ENCODE measurements at places on chromosomes 1 and 21.

- DNase-seq, result no peak
These were observed 18.1 kb downstream of the GALNT2 start for GRCh38 chr1:230085178-230085515.

DNA sequence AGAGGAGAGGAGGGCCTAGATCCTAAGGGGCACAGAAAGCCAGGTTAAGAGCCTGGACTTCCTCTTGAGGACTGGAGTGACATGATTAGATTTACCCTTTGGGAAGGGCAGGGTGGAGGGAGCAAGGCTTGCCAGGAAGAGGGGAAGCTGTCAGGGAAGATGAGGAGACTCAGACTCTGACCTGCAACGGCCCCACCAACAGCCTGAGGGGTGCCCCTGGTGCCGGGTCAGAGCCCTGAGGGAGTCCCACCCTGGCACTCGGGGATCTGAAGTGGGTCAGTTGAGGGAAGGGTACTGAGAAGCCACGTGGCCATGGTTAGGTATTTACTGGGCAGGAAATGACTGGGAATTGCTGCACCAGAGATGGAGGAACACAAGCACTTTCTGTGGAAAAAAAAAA, 9.8 kb downstream of the ECE1 start:
- DNase-seq, result no peak

DNA sequence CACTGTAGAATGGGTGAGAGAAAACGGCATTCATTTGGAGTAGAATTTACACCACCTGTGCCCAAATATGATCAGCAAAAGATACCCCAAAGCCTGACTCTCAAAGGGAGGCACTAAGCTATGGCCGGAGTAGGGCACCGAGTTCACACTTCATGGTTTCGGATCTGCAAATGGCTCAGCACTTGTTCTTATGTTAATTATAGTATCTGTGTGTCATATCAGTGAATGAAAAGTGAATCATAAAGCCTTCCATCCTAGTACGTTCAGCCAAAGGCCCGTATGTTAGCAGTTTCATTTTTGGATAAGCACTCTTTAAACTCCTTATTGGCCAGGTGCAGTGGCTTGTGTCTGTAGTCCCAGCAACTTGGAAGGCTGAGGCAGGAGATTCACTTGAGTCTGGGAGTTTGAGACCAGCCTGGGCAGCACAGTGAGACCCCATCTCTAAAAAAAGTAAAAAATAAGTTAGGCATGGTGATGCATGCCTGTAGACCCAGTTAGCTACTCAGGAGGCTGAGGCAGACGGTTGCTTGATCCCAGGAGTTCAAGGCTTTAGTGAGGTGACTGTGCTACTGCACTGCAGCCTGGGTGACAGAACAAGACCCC, 4.9 kb upstream of the CORT start:
- DNase-seq, result no peak

- no peak for DNase-seq
These were observed 9.4 kb upstream of the KIF14 start for GRCh38 chr1:200629876-200630514.

GRCh38 chr1:31659889-31660288, 15.2 kb upstream of the PEF1 start:
- no peak for DNase-seq

DNA sequence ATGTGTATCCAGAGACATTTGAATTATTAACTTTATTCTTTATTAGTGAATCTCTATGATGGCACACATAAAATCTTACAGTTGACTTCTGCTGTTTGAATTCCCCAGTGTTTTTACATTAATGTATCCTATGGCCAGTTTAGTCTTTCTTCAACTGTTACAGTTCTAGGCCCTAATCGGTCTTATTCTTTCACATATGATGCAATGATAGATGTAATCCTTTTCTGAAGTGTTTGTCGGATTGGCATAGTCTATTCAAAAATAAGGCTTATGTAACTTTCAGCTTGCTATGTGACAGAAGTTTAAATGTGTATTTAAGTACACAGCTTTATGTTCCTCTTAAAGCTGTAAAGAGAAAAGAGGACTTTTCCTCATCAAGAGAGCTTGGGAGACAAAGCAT, 26.4 kb upstream of the KIAA1614 start:
- DNase-seq, result no peak

GRCh38 chr1:3775490-3776230, 3.1 kb downstream of the SMIM1 start:
- peak; percentile 78 for DNase-seq

- no peak for DNase-seq
These were observed 2.6 kb downstream of the CAPN8 start for GRCh38 chr1:223662943-223663342.

- peak; percentile 78 for DNase-seq
These were observed 9.3 kb upstream of the CAPN2 start for GRCh38 chr1:223702735-223703667.

GRCh38 chr21:33291686-33292085, 25.5 kb downstream of the IL10RB start:
- no peak for DNase-seq

DNA sequence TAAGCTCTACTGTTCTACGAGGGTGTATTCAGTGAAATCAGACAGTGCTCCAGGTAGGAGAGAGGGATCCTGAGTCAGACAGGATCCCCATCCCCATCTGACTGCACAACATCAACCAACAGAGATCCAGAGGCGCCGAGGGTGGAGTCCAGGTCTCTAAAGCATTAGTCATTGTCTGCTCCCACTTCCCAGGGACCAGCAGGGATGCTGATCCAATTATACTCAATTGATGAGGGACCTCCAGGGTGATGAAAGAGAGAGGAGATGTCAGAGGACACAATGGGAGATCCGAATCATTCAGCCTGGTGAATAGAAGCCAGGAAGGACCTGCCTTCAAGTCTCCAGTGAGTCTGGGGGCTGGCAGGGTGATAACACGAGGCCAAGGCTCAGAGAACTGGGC, 39.5 kb upstream of the STMN1 start:
- no peak for DNase-seq

- no peak for DNase-seq
These were observed 1.7 kb downstream of the ZNF692 start for GRCh38 chr1:248857201-248857600.

GRCh38 chr1:107523061-107523460, 382.2 kb downstream of the NTNG1 start:
- DNase-seq, result no peak

DNA sequence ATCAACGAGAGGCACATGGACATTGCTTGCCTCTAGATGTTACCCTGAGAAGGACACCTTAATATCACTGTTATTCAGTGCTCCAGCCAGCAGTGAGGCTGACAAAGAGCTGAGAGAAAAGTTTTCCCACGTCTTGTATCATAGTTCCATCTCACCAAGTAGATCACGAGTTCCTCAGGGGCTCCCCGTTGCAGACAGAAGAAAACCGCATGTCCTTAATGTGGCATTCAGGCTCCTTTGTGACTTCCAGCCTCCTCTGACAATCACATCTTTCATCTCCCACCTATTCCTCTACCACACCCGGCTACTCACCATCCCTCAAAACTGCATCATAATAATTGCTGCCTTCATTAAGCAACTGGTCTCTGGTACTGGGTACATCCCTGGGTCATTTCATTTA, 75.3 kb downstream of the DMRTA2 start:
- DNase-seq, result no peak

GRCh38 chr1:215584389-215584788, 17.3 kb downstream of the KCTD3 start:
- no peak for DNase-seq

DNA sequence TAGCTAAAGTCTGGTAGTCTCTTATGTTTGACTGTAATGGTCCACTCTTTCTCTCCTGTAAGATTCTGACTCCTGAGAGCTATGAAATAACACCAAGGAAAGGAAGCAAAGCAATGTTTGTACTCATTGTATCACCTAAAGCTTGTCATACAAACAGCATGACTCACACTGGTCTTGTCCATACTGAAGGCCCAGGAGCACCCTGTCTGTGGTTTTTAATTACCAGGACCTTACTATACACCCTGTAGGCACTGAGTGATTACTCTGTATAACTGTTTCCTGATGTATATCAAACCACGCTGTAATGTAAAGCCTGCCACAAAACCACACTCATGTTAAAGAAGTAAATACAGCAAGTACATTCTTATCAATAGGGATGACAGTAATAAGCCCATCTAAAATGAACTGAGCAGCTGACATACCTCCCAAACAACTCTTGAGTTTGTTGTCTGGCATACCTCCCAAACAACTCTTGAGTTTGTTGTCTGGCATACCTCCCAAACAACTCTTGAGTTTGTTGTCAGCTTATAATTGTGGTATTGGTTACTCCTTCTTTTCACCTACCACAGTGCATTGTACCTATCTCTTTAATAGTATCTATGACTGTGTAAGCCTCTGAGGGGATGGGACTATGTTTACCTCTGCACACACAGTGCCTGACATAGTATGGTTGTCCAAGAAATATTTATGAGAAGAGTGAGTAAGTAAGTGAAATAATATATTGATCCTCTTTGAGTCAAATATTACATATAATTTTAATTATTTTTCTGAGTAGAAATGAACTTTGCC, 11.6 kb upstream of the TNFSF18 start:
- DNase-seq, result peak; percentile 72

DNA sequence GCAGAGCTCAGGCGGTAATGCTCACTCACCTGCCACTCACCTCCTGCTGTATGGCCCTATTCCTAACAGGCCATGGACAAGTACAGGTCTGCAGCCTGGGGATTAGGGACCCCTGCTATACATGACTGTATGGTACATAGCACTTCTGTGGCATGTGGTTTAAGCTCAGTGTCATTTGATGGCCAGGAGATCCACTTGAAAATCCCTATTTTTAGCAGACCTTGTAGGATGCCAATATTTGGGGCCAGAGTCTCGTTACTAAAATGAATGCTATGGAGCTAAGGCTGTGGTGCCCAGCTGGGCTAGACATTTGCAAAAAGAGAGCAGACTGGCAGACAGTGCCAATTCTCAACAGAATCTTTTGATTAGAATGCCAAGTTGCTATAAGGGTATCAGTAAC, 1.7 kb upstream of the ANGPTL7 start:
- no peak for DNase-seq

- DNase-seq, result no peak
These were observed 24.2 kb upstream of the SLFNL1 start for GRCh38 chr1:41045740-41046139.

- no peak for DNase-seq
These were observed 19.4 kb downstream of the PRPF38A start for GRCh38 chr1:52423771-52424170.

- no peak for DNase-seq
These were observed 25.5 kb downstream of the PCSK9 start for GRCh38 chr1:55064861-55065263.

DNA sequence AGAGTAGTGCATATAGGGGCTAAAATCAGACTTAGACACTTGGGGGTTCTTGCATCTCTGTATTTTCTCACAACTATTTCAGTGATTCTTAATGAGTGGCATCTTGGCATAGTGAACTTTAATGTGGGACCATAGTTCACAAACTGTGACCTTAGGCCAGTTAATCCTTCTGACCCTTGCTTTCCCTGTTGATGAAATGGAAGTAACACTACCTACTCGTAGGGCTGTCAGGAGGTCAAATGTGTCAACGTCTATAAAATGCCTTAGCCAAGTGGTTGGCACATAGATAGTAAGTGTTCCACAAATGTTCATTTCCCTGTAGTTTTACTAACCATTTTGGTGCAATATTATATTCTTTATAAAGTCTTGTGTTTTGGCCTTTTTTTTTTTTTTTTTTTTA, 49.4 kb downstream of the DYRK1A start:
- no peak for DNase-seq

DNA sequence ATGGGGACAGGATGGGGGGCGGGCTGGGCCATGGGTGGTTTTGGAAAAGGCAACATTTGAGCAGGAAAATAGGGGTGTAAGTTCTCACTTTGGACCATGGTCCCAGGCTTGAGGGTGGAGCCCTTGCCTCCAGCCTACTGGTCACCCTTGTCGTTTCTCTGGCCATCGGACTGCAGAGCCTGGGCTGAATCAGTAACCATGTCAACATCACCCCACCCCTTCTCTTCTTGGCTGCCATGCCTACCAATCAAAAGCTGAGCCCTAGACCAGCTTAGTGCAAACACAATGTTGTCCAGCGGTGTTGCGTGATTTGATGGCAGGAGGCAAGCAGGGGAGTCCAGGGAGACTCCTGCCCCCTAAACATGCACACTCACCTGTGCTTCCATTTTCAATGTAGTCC, 231.0 kb upstream of the KAZN start:
- DNase-seq, result no peak

- no peak for DNase-seq
These were observed 125.2 kb downstream of the COQ8A start for GRCh38 chr1:227065311-227065710.
